ENCODE measurements at places on chromosomes 13 and 19.

DNA sequence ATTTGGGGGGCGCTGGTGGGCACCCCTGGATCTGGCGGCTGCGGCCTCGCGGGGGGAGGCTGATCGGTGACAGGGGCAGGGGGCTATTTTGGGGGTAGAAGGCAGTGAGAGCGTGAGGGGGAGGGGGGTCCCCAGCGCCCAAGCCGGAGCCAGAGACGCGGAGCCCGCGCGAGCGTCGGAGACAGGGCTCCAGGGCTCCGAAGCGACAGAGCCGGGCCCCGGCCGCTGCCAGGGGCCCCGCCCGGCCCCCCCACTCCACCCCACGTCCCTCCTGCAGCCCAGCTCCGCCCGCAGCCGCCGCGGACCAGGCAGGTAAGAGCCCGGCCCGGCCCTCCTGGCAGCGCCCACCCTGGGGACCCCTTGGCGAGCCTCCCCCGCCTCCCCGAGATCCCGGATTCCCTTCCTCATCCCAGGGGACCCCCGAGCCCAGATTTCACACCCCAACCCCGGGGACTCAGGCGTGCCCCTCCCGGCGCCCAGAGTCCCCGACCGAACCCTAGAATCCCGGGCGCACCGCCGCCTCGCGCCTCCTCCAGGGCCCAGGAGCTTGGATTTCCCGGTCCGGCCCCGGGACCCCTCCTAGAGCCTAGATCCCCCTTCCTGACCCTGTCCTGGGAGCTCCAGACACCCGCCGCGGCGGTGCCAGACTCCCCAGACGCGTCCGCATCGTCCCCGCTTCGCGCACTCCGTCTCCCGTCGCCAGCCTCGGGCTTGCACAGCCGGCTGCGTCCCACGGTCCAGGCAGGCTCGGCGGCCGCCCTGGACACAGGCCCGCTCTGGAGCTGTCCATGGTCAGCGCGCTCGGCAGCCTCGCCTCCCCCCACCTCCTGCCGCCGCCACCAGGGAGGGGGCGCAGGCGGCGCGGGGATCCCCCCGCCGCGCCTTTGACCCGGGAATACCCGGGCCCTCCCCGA lies at the start of gene PPFIA3:
TSS of gene PPFIA3 (plus strand) at position 134 of the 914 bp plus-strand sequence. CDS start 8,330 bp downstream, outside the sequence.
- no peak for DNase-seq

DNA sequence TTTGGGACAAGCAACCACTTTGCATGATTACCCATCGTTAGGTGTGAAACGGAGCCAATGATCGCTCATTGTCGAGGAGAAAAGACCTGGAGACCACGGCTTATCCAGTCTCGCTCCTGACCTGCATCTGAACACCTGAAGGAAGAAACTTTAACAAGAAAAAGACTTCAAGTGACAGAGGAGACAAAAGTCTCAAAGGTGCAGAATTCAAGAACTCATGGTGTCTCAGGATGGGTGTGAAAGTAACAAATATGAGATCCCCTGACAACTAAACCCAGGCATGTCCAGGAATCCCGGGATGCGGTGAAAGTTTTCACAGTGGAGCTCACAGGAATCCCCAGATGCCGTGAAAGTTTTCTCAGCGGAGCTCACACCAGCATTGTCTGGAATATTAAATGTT lies 6.3 kb upstream of the ATP11A start:
- no peak for DNase-seq

DNA sequence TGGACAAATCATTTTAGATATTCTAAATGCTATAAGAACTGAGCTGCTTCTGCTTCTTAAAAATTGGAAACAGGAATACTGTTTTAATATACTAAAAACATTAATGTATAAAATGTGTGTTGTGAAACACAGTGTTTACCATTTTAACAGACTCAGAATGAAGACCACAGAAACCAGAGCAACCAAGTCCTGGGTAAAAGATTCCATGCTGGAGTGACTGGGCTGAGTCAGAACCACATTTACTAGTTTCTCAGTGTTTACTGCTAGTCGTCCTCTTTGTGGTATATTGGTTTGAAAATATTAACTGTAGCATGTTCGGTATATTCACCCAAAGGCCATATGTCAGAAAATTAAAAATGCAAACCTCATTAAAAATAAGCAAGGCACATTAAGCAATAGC lies 31.9 kb downstream of the ANKRD10 start:
- no peak for DNase-seq

GRCh38 chr13:36480726-36481427 lies 48.6 kb downstream of the CCNA1 start:
- no peak for DNase-seq

- no peak for DNase-seq
These were observed 4.8 kb upstream of the ALOX5AP start for GRCh38 chr13:30730526-30730925.

GRCh38 chr13:75437582-75438318 lies 44.2 kb downstream of the TBC1D4 start:
- no peak for DNase-seq

DNA sequence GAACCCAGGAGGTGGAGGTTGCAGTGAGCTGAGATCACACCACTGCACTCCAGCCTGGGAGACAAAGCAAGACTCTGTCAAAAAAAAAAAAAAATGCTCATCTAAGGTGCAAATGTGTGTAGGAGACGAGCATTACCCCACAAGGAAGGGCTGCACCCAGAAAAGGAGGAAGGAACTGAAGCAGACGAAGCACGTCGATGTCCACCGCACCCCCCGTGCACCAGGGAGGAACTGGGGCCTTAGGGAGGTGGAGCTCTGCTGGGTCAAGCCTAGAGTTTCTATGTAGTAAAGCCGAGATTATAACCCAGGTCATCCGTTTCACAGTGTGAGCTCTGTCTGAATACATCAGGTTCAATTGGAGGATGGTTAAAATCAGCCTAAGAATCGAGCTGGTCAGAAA lies 1.1 kb downstream of the VSTM1 start:
- DNase-seq: no peak

DNA sequence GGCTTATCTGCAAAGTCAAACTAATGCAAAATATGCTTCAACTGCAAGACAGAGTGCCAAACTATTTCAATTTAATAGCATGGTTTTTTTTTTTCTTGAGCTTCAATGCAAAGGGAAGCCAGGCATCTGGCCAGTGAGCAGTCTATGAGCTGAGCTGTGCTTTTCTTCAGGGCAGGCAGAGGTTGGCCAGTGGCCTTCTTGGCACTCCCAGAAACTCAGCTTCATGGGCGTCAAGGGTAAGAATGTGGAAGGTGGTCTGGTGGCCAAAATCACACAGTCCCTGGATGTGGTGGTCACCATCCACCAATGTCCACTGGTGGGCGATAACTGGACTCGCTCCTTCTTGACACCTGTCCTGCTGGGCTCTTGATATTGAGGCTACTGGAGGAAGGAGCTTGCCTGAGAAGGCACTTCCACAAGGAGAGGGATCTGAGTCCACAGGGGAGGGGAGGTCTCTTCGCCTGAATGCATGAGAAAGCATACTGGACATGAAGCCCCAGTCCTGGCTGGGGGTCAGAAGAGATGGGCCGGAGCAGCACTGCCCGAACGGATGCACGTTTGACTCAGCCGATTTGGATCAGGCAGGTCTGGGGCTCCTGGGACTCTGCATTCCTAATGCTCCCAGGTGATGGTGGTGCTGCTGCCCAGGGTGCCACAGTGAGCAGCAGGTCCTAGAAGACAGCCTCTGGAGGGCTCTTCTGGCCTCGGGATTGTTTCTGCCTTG lies 17.1 kb downstream of the COL4A2 start:
- DNase-seq: no peak

GRCh38 chr19:28475525-28475924 lies 737.4 kb downstream of the UQCRFS1 start:
- DNase-seq: no peak

DNA sequence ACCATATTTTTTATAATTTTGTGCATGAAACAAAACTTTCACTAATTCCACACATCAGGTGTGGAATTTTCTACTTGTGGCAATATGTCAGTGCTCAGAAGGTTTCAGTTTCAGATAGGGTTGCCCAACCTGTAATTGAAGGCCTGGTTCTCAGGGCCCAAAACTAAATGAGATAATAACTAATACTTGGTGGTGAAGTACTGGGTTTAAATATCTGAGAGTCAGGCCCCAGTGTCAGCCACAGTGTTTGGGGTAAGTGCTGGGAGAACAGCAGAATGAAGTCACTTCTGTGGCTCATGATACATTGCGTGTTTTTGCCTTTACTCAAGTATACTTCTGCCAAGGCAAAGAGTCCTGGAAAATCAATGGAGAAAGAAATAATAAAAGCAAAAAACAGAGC lies 5.6 kb downstream of the SAFB start:
- no peak for DNase-seq

GRCh38 chr13:20069956-20070355 lies 90.9 kb downstream of the GJA3 start:
- no peak for DNase-seq

DNA sequence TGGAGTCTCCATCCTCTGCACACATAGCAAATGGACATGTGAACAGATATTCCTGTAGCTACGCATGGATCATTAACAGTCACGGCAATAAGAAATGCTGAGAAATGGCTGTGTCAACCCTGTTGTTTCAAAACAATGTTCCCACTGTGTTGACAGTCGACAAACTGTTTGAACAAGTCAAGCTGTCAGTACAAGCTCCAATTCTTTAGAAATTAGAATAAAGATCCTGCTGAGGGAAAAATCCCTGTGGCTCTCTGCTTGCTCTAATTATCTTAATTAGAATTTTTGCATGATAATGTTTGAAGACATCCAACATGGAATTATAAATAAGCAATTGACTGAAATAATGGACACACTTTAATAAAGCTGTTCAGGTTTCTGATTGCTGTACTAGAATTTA lies 37.9 kb upstream of the CPB2 start:
- DNase-seq: no peak

DNA sequence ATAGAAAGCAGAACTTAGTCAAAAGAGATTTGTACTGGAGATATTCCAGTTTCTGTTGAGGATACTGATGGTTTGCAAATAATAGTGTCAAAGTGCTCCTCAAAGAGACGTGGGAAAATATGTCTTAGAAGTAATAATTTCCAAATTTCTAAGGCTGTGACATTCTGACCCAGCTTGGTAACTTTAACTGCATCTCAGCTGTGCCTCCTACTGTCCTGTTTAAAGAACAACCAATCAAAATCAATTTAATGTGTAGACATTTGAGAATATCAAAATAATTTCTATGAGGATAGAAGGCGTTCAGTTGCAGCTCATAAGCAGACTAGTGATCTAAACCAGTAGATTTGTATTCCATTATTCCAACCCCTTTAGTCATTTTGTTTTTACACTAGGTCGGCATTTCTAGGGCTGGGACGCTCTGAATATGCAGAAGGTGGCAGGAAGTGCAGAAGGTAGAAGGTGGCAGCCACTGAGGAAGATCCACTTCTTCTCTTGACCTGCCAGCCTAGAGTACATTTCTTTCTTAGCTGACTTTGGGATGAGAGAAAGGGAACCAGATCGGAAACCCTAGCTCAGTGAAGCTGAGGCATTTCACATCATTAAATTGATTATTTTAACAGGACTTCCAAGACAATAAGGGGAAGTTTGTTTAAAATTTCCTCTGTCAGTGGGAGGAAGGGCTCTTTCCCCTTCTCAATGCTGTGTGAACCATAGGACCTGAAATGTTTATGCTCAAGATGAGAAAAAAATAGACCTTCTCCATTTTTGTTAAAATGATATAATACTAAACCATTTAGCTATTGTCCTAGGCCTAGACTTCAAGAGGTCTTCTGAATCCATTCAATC lies 67.5 kb downstream of the COL4A1 start:
- no peak for DNase-seq

DNA sequence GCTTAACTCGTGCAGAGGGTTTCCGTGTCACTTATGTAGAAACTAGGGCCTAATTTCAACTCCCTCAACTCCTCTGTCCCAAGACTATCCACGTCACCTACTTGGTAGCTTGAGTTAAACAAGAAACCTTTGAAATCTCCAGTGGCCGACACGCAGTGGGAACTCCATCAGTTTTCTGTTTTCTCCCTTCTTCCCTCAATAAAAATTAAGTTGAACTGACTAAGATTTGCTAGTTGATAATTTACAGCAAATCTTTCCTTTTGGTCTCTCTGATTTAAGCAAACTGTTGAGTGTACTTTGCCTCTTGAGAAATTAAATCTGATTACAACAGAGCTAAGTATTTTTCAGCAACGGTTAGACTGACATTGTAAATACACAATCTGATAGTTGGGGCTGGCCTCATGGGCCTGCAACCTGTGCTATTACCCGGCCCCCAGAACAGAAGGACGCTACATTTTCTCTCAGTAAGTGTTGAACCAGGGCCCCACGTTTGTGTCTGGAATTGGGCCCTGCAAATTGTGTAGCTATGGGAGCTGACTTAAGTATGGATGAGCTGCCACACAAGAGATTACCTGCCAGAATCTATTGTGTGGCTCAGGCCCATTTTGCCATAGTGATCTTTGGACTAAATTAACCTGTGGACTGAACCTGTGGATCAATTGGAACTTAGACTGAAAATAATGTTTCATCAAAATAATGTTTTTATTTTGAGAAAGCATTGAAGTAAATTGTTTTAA lies 708 bp upstream of the ESD start:
- no peak for DNase-seq

- no peak for DNase-seq
These were observed 310.6 kb downstream of the DCT start for GRCh38 chr13:94168783-94169453.

DNA sequence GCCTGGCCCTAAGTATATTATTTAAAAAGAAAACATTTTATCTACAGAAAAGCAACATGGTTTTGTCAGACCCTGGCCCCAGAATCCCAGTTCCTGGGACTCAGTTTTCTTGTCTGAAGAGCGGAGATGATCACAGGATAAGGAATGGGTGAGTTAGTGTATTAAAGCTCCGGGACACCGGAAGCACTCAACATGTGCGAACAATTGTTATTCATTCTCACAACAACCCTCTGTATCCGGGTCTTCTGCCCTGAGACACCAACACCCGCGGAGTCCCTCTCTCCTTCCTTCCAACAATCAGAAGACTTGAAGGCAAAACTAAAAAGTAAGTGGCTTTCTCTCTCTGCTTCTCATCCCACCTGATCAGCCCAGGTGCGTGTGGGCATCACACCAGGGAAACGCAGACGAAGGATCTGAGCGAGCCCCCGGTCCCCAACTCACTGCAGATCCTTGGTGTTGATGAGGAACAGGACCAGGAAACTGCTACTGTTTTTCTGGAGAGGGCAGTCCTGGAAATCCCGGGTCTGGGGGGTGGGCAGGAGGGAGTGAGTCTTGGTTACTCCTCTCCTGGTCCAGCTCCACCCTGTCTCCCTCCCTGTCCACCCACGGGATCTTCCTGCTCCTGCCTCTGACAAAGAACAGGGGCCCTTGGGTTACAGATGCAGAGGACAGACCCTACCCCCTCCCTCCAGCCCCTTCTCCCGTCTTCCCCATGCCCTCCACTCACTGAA lies 2.0 kb downstream of the GPR108 start:
- DNase-seq: no peak

GRCh38 chr19:42316223-42317211 lies 3.4 kb downstream of the TMEM145 start:
- no peak for DNase-seq
